CD4-positive, CD25-positive, alpha-beta regulatory T cell (primary cell): ENCODE measurements at places on chromosomes 1 and 21. TPM values are rescaled to one million over a fixed set of nuclear protein-coding genes. Genes with fewer than 3 reads are reported as not detected.
A peak's percentile ranks its signal among the peaks of the same experiment; 100 is the strongest.

GRCh38 chr21:42012344-42012743 is 2.2 kb upstream of the ZBTB21 start:
- H3K36me3 ChIP-seq, result no peaks in the 10 kb centered on the region
- no peaks in the 10 kb centered on the region for H3K27me3 ChIP-seq
- peaks cover 12% of the 10 kb centered on the region for H3K4me1 ChIP-seq
- H3K27ac ChIP-seq, result no peak overlapping the region
- no peak for DNase-seq

DNA sequence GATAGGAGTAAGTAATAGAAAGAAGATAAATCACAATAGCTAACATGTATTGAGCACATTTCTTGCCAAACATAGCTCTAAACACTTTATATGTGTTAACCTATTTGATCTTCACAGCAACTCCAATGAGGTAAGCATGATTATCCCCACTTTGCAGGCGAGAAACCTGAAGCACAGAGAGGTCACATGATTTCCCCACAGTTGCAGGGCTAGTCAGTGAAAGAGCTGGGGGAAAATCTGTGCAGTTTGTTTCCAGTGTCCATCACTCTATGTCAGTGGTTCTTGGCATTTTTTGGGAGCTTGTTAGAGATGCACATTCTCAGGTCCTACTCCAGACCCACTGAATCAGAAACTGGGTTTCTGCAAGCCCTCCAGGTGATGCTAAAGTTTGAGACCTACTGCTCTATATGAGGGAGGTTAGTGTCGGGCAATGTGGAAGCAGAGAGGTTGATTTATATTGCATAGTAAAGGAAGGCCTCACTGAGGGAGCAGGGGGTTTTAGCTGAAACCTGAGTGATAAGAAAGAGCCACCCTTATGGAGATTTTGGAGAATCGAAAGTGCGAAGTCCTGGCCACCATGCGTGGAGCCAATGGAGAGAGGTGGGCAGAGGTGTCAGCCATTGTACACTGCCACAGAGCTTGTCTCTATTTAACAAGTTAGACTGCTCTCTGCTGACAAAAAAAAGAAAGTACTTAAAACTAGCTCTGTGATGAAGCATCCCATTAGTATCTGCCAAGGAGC is 20.9 kb downstream of the MCOLN3 start:
- H3K36me3 ChIP-seq, result no peaks in the 10 kb centered on the region
- no peaks in the 10 kb centered on the region for H3K4me1 ChIP-seq
- H3K4me3 ChIP-seq, result no peak overlapping the region
- no peak overlapping the region for H3K27ac ChIP-seq
- DNase-seq, result no peak
- H3K27me3 ChIP-seq, result no peaks in the 10 kb centered on the region

GRCh38 chr1:114903480-114903879 is 48.8 kb downstream of the SYCP1 start:
- DNase-seq, result no peak
- H3K36me3 ChIP-seq, result no peaks in the 10 kb centered on the region
- H3K4me3 ChIP-seq, result no peak overlapping the region
- no peak overlapping the region for H3K27ac ChIP-seq
- H3K27me3 ChIP-seq, result no peaks in the 10 kb centered on the region

- peaks cover 13% of the 10 kb centered on the region for H3K4me1 ChIP-seq
- H3K36me3 ChIP-seq, result no peaks in the 10 kb centered on the region
- peak; percentile 31 for DNase-seq
- H3K4me3 ChIP-seq, result no peak overlapping the region
- peaks cover 11% of the 10 kb centered on the region for H3K27me3 ChIP-seq
- H3K27ac ChIP-seq, result no peak overlapping the region
These were observed 57.3 kb downstream of the NKAIN1 start for GRCh38 chr1:31182352-31182751.

- no peak overlapping the region for H3K27ac ChIP-seq
- no peaks in the 10 kb centered on the region for H3K27me3 ChIP-seq
- DNase-seq, result no peak
- H3K36me3 ChIP-seq, result no peaks in the 10 kb centered on the region
These were observed 56.9 kb downstream of the SEC16B start for GRCh38 chr1:177912991-177913390.

DNA sequence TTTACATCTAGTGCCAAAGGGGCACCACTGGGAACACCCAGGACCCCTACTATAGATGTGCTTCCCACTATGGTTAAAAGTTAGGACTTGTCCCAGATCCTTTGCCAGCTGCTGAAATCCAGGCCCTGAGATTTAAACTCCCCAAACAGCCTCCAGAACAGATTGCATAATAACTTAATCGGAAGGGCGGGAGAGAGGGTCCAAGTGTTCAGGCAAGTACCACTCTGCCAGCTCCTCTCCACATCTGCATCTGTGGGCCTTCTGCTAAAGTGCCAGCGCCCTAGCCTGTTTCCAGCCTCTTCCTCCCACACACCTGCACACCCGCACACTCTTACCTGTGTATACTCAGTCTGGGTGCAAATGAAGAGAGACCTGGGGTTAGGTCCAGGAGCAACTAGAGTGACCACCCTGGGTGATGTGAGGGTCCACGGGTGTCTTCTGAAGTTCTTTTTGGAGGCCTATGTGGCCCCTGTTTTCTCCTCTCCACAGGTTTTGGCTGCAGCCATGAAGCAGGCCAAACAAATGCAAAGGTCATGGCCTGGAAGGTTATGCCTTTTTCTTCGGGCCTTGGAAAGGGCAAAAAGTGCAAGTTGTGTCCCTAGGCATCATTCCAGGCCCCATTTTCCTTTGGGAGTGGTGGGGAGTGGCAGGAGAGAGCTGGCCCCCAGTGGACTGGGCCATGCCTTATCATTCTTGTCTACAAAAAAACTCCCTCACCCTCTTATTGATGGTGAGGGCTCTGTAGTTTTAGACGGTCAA is 29.3 kb downstream of the KIRREL1 start:
- no peaks in the 10 kb centered on the region for H3K4me1 ChIP-seq
- peaks cover 2% of the 10 kb centered on the region for H3K27me3 ChIP-seq
- no peak overlapping the region for H3K27ac ChIP-seq
- H3K4me3 ChIP-seq, result no peak overlapping the region
- no peaks in the 10 kb centered on the region for H3K36me3 ChIP-seq
- no peak for DNase-seq

DNA sequence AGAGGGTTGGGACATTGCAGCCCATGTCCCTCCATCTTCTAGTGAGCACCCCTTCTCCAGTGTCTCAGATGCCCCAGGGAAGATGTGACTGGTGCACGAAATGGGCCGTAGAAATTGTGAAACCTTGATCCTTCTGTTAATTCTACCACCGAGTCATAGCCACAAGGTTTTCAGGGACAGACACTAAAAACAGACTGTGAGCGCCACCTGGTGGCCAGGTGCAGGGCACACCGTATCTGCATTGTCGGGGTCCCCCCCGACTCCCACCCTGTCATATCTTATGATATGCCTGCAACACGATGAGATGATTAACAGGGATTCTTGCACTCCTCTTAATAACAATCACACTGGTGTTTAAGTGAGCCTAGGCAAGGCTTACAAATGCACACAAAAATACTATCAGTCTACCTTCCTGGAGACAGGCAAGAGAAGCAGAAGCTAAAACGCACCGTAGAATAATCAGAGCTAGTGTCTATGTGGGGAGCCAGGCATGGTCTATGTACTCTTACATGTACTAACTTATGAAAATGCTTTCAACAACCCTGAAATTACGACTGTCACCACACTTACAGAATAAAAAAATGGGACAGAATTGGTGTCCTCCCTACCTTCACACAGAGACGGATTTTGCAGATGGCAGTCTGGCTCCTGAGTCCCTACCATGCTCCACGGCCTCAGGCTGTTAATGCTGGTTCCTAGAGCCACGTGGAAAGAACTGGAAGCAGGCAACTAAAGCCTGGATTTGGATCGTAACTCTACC is 57.9 kb downstream of the FHAD1 start:
- no peak overlapping the region for H3K4me3 ChIP-seq
- no peaks in the 10 kb centered on the region for H3K36me3 ChIP-seq
- H3K4me1 ChIP-seq, result no peaks in the 10 kb centered on the region
- peak; percentile 39 for DNase-seq
- no peaks in the 10 kb centered on the region for H3K27me3 ChIP-seq

GRCh38 chr1:202807451-202807925 is 733 bp downstream of the KDM5B start:
- no peaks in the 10 kb centered on the region for H3K27me3 ChIP-seq
- no peaks in the 10 kb centered on the region for H3K36me3 ChIP-seq
- H3K4me3 ChIP-seq, result no peak overlapping the region
- DNase-seq, result peak; percentile 62
- peaks cover 33% of the 10 kb centered on the region for H3K4me1 ChIP-seq

DNA sequence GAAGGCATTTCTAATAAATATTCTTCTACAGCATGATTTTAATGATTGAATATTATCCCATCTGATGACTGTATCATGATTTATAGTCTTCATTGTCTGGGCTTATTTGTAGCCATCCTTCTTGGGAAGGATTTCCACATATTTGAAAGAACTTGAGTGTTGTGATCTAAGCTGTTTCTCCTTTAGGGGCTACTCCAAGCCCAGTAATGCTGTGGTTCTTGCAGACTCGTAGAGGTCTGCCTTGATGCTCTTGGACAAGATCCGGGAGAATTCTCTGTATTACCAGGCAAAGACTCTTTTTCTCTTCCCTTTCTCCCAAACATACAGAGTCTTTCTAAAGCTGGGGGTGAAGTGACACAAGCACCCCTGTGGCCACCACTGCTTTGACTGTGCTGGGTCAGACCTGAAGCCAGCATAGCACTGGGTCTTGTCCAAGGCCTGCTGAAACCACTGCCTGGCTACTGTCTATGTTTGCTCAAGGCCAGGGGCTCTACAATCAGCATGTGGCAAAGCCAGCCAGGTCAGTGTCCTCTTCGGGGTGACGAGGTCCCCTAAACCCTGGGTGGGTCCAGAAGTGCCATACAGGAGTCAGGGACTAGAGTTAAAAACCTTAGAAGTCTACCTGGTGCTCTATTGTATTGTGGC is 107.4 kb downstream of the GIPC2 start:
- no peak overlapping the region for H3K4me3 ChIP-seq
- H3K4me1 ChIP-seq, result no peaks in the 10 kb centered on the region
- DNase-seq, result no peak
- no peak overlapping the region for H3K27ac ChIP-seq
- H3K27me3 ChIP-seq, result peaks cover 19% of the 10 kb centered on the region

GRCh38 chr1:156697481-156697880 is 7.9 kb downstream of the CRABP2 start:
- H3K27ac ChIP-seq, result no peak overlapping the region
- no peaks in the 10 kb centered on the region for H3K36me3 ChIP-seq
- H3K4me1 ChIP-seq, result peaks cover 8% of the 10 kb centered on the region
- no peak overlapping the region for H3K4me3 ChIP-seq
- peaks cover 2% of the 10 kb centered on the region for H3K27me3 ChIP-seq
- no peak for DNase-seq

GRCh38 chr1:11767922-11768704 is 6.1 kb downstream of the C1orf167 start:
- H3K4me3 ChIP-seq, result no peak overlapping the region
- no peak for DNase-seq
- no peak overlapping the region for H3K27ac ChIP-seq
- H3K4me1 ChIP-seq, result no peaks in the 10 kb centered on the region

DNA sequence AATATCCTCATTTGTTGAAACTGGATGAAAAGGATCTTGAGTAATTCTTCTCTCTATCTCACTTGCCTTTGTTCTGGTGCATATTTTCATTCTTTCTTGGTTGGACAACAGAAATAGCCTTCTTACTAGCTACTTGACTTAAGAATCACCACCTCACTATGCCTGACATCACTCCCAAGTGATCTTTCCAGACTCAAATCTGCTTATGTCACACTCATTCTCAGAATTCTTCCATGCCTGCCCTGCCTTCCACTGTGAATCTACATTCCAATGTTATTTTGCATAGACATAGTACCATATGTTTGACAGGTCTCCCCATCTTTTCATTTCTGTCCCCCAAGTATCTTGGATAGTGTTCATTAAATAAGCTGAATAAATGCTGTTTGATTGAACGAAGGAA is 78.5 kb upstream of the DPYD start:
- H3K27ac ChIP-seq, result no peak overlapping the region
- no peaks in the 10 kb centered on the region for H3K27me3 ChIP-seq
- no peak for DNase-seq
- H3K4me3 ChIP-seq, result no peak overlapping the region
- no peaks in the 10 kb centered on the region for H3K36me3 ChIP-seq
- H3K4me1 ChIP-seq, result no peaks in the 10 kb centered on the region

DNA sequence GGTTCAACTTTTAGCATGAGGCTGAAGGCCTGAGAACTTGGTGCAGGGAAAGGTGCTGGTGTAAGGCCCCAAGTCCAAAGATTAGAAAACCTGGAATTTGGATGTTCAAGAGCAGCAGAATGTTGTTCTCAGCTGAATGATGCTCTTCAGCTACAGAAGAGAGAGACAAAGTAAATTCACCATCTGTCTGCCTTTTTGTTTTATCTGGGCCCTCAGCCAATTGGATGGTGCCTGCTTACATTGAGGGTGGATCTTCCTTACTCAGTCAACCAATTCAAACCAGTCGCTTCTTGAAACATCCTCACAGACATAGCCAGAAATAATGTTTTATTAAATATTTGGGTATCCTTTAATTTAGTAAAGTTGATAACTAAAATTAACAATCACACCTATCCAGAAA is 748.2 kb upstream of the ADAMTS5 start:
- no peak for DNase-seq
- no peaks in the 10 kb centered on the region for H3K27me3 ChIP-seq

GRCh38 chr1:36303244-36303643 is 2.9 kb upstream of the SH3D21 start:
- H3K4me1 ChIP-seq, result peaks cover 14% of the 10 kb centered on the region
- H3K27me3 ChIP-seq, result no peaks in the 10 kb centered on the region
- DNase-seq, result no peak
- H3K27ac ChIP-seq, result no peak overlapping the region

DNA sequence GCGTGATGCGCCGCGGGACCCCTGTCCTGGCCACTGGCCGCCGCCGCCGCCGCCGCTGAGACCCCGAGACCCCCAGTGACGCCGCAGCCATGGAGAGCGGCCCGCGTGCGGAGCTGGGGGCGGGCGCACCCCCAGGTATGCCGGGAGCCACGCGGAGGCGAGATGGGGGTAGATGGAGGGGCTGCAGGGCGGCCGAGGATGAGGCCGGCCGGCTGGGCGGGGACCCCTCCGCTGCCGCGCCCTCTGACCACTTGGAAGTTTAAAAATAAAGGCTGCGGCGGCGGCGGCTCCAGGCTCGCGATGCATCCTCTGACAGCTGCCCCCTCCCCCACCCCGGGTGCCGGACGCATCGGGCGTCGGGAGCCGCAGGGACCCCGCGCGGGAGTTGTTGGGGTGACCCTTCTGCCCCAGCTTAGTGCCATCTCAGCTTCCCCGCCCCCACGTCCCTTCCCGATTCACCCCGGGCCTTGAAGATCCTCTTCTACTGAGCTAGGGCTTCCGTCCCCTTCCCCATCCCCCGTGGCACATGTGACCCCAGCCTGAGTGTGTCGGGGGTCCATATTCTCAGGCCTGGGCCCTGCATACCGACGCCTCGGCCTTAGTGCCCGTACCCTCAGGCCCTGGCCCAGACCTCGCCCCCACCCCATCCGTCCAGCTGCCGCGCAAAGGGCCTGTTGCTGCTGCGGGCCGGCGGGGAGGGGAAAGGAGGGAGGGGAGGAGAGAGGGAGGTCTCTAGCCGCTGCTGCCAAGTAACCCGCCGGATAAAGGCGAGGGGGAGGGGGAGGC is 562 bp downstream of the MAP7D1 start:
- H3K4me3 ChIP-seq, result peak overlapping the region; percentile 61
- H3K36me3 ChIP-seq, result no peaks in the 10 kb centered on the region
- peak; percentile 50 for DNase-seq

- H3K27ac ChIP-seq, result no peak overlapping the region
- H3K36me3 ChIP-seq, result no peaks in the 10 kb centered on the region
- DNase-seq, result no peak
- H3K27me3 ChIP-seq, result peaks cover 2% of the 10 kb centered on the region
- H3K4me3 ChIP-seq, result no peak overlapping the region
- H3K4me1 ChIP-seq, result no peaks in the 10 kb centered on the region
These were observed 27.9 kb upstream of the TNR start for GRCh38 chr1:175771289-175771688.

The PRAMEF20 gene
- polyA plus RNA-seq, result not detected

The TEKT2 gene
- not detected for polyA plus RNA-seq

The FHAD1 gene
- not detected for polyA plus RNA-seq

The KCTD3 gene
- polyA plus RNA-seq, result not detected

The RPTN gene
- not detected for polyA plus RNA-seq

The FCRL5 gene
- not detected for polyA plus RNA-seq
